ENCODE measurements at places on chromosomes 4 and X. TPM values are rescaled to one million over a fixed set of nuclear protein-coding genes. Genes with fewer than 3 reads are reported as not detected.

GRCh38 chrX:2664502-2664901 is 26.6 kb upstream of the CD99 start:
- no peak for DNase-seq

Gene HAND2
- total RNA-seq: 10.5 TPM

DNA sequence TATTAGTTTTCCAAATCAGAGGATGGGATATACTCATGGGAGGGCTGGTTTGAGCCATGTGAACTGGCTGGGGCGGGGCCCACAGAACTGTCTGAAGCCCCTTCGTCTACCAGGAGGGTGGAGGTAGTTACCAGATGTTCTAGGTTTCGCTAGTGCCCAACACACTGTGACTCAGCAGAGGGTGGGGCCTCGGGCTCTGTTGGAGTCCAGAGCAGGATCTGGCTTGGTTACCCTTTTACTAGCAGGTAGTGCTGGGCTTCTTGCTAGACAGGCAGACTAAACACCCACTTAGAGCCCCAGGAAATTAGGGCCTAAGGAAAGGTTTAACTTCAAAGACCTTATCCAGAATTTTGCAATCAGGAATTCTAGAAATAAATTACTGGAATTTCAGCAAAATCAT is 56.2 kb upstream of the CHRDL1 start:
- DNase-seq: no peak

DNA sequence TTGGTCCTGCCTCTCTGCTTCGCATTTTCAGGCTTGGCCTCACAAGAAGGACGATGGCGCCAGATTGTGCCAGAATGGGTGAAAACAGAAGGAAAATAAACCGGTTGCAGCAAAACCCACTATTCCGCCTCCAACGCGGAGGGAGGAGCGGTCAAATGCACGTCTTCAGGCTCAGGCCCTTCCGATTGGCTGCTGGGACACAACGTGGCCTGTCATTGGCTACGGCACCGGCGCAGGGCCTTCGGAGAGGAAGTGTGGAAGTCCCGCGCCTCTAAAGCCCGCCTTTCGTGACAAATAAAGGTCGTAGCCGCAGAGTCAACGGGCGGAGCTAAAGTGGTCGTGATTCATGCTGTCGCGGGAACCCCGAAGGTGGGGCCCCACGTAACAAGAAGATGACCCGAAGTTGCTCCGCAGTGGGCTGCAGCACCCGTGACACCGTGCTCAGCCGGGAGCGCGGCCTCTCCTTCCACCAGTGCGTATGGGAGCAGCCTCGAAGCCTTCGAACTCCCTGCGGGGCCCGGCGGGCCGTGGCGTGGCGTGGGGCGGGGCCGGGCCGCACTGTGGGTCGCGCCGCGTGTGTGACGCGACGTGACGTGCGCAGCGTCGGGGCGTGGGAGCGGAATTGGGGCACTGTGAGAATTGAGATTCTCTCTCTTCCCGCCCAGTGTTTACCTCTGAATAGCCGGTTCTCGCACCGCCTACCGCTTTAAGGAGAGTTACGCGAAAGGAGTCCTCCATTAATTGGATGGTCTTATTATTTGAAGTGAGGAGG is at the start of gene THAP9:
Gene THAP9, plus strand, starts transcription at position 325 of the 772 bp plus-strand sequence. Its CDS starts 68 bp downstream, at position 393.
- DNase-seq: peak; percentile 99

DNA sequence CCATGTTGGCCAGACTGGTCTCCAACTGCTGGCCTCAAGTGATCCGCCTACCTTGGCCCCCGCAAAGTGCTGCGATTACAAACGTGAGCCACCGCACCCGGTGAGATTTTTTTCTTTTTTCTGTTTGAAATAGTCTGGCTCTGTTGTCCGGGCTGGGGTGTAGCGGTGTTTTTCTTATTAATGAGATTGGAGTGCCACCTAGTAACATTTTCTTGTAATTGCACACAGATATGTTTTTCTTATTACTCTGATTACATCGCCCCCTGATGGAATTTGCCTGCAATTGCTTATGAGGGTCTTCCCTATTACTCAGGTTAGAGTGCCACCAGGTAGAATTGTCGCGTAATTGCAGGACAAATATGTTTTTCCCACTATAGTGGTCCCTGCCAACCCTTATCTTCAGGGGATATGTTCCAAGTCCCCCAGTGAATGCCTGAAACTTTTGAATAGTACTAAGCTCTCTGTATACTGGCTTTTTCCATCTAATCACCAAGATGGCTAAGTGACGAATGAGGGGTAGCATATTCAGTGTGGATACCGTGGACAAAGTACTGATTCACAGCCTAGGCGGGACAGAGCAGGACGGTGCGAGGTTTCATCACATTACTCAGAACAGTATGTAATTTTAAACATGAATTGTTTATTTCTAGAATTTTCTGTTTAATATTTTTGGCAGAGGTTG is 8.6 kb upstream of the PDHA1 start:
- DNase-seq: no peak

DNA sequence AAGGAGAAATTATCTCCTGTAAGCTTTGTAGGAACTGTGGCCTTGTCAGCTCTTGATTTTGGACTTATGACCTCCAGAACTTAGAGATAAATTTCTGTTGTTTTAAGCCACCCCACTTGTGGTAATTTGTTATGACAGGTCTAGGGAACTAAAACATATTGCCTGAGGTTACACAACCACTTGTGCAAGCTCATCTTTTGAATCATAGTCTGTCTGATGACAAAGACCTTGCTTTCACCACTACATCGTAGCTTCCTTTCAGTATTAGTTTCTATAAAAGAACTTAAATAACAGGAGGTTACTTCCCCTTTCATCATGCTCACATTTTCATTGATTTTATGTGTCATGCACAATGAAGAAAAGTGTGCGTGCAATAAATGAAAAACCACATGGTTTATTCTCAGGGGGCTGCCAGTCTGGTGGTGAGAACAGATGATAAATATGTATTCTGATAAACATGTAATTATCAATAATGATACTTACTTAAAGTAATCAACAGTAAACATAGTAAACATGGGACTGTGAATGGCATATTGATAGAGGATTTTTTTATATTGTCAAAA is 690.0 kb upstream of the HS3ST1 start:
- DNase-seq: no peak

Gene MAGEE2
- not detected for total RNA-seq

Gene PNMA3
- 0.33 TPM for total RNA-seq

DNA sequence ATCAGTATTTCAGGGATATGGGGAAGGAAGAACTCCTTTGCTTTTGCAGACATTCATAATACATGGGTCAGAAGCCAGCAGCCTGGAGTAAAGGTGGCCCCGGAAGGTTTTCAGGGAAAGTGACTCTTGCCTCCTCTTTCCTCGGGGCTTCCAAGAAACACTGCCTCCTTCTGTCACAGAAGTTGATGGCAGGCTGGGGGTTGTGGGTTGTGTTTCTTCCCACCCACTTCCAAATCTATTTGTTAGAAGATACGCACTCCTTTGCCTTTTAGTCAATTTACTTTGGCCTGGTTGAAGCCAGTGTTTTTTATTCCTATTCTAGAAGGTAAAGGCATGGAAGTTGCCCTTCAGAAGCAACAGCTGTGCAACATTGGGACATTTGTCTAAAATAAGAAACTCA is 19.7 kb downstream of the KIT start:
- no peak for DNase-seq
